ENCODE measurements at places on chromosomes 3 and 15.

- DNase-seq = no peak
Measured at GRCh38 chr3:22315925-22316324, 564.9 kb upstream of the ZNF385D start.

- DNase-seq = no peak
Measured at GRCh38 chr3:124520970-124521369, 209.3 kb upstream of the UMPS start.

DNA sequence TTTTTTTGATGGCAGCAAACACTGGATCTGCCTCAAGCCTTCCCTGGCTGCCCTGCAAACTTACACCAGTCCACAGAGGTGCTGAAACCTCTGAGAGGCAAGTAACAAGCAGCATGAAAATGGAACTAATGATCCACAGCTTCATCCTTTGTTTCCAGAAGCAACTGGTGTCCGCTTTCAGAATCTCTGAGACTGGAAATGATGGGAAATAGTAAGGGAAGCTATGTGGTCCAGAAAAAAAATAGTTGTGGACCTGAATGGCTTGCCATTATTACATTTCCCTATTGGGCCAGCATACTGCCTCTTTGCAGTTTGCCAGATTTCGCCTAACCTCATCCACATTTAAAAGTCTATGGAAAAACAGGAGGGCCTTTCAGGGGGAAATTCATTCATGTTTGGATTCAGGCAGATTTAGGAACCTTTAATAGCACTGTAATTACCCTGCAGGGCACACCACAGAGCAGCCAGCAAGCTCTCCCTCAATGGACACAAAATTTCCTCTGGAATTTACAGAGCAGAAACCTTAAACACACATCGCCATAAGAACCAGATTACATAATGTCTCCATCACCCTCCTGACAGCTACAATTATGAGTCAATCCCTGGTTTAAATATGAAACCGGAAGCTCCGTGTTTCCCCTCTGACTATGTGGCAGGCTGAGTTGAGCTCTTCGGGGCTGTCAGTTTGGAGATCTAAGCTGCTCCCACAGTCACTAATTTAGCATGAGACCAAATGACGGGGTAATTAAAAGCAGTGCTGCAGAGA is 134.4 kb downstream of the TMCO5A start:
- DNase-seq = peak; percentile 41

DNA sequence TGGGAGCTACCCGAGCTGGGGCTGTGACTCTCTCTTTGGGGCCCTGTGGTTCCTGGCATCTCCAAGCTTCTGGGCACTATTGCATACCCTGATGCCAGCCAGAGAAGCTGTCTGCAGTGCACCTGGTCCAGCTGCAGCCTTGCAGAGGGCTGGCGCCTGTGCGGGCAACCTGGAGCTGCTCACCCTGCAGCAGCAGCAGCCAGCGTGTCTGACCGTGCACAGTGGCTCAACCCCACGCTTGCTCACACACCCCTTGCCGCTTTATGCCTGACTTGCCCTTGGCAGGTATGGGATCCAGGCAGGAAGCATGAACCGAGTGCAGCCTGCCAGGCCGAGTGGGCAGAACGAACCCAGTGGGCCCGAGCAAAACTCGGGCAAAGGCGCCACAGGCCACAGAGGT is 69.9 kb downstream of the GLB1 start:
- DNase-seq = no peak

- DNase-seq = no peak
Measured at GRCh38 chr3:64225695-64226499, 631 bp upstream of the PRICKLE2 start.

GRCh38 chr15:100159436-100159835 is 182.3 kb downstream of the ADAMTS17 start:
- DNase-seq = peak; percentile 7

- peak; percentile 19 for DNase-seq
Measured at GRCh38 chr3:55180936-55181535, 253.2 kb upstream of the LRTM1 start.

- no peak for DNase-seq
Measured at GRCh38 chr3:120393761-120394160, 44.6 kb upstream of the LRRC58 start.

GRCh38 chr15:68699124-68699880 is 120.5 kb downstream of the CORO2B start:
- no peak for DNase-seq

- DNase-seq = no peak
Measured at GRCh38 chr15:56040081-56041035, 46.9 kb upstream of the NEDD4 start.

DNA sequence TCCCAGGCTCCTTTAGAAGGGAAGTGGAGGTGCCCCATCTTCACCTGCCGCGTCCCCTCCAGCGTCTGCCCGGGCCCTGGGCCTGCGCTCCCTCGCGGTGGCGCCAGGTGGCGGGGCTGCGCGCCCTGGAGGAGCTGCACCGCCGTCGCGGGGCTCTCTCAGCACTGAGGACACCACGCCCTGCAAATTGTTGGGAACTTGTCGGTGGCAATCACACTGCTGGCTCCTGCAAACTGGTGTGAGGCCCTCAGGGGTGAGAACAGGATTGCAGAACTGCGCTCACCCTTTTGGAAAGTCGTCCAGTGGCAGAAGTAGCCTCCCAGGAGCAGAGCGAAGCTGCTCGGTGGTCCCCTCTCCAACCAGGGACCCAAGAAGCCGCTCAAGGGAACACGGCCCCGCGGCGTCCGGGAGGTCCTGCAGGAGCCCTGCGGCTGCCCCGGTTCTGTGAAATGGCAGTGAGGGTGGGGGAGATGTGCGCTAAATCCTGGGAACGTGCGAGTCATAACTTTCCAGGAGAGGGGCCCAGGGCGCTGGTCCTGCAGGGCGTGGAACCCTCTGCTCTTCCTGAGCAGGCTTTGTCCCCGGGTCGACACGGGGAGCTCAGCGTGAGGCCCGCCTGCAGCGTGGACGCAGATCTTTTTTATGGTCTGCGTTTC is 995 bp upstream of the LRRK1 start:
- peak; percentile 50 for DNase-seq

Measured in globus pallidus (tissue), 1 donor.